Neural progenitor cell (in vitro differentiated cells): ENCODE measurements at places on chromosomes 16 and 17. TPM values are rescaled to one million over a fixed set of nuclear protein-coding genes. Genes with fewer than 3 reads are reported as not detected.
A peak's percentile ranks its signal among the peaks of the same experiment; 100 is the strongest.

Gene P2RX5
- total RNA-seq, result 0.68 TPM in 1 of 2 replicates, not detected in the other

Gene WFDC1
- total RNA-seq, result not detected in 2 replicates

Gene CHD9NB
- total RNA-seq, result 3.0 and 4.1 TPM in 2 replicates

Gene LPO
- not detected in 2 replicates for total RNA-seq

Gene CLEC19A
- 1.9 and 8.2 TPM in 2 replicates for total RNA-seq

Gene HS3ST2
- not detected in 2 replicates for total RNA-seq

Gene SLX4
- 7.7 and 13.0 TPM in 2 replicates for total RNA-seq

Gene ZG16B
- not detected in 2 replicates for total RNA-seq

Gene SEC14L1
- total RNA-seq, result 60.6 and 75.0 TPM in 2 replicates

GRCh38 chr17:16415031-16415924 is at the start of gene TRPV2:
Gene TRPV2, plus strand, starts transcription at chr17:16415571. Its CDS starts 2,098 bp downstream, at chr17:16417669.
- DNase-seq, result peak; percentile 45

DNA sequence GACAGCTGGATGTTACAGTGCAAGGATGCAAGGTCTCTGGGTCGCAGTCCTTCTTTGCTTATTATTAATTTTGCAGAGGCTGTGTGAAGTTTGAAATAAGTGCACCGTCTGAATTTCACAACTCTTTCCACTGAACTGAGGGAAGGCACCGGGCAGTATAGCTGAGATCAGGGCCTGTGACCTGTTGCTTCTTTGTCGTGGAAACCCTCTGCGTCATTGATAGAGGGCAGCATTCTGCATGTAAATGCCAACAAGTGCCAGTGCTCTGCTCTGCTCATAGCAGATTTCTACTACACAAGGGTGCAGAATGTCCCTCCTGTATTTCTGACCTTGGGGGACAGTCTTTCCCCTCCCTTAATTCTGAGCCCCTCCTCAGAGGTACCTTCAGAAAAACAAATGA is 26.0 kb downstream of the CD300LF start:
- DNase-seq, result no peak

DNA sequence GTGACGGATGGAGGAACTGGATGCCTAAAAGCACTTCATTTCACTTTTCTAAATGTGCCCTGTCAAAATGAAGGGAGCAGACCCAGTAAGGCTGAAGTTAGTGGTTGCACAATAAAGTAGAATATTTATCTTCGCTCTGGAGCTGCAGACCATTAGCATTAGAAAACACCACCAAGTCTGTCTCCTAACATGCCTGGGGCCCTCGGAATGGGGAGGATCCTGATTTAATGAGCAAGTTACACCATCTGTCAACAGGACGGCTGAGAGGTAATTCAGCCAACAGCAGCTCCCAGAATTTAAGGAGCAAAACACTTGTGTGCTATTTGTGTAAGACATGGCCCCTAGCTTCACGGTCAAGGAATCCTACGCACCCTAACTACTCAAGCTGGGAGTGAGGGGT is 22.3 kb downstream of the CA10 start:
- DNase-seq, result no peak

- no peak for DNase-seq
Observed at GRCh38 chr17:67109111-67109510, 64.8 kb downstream of the CACNG1 start.

DNA sequence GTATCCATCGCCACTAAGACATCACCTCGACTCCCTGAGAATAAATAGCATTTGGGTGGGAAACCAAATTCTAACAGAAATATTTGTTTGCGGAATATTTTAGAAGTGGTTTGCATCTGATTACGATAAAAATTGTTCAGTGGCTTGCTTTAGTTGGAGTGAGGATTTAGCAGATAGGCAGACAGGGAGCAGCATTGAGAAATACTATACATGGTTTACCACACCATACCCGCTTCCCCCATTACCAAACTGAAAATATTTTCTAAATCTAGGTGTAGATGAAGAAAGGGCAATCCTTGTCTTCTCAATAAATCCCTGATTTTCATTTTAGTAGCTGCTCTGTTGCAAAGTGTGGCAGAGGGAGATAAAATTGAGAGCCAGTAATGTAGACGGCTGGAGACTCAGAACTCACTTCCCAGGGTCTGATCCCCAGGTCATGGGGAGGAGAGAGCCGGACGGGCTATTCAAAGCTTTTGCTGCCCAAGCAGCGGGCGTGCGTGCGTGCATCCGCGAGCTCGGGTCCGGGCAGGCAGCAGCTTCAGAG is 808 bp upstream of the BAHCC1 start:
- DNase-seq, result peak; percentile 68

DNA sequence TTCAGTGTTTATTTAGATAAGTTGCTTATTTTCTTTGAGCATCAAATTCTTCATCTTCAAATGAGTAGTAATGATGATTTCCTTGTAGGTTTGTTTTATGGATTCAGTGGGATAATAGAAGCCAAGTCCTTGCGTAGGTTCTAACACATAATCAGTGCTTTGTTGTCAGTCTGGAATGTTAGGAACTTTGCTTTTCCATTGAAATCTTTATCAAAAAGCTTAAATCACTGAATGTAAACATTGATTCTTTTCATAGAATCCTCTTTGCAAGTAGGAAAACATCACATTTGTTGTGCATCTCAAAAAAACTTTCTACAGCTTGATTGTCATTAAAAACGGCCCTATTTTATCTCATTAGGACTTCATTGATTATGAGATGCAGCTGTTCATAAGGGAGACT is 490.3 kb upstream of the GOT2 start:
- no peak for DNase-seq

DNA sequence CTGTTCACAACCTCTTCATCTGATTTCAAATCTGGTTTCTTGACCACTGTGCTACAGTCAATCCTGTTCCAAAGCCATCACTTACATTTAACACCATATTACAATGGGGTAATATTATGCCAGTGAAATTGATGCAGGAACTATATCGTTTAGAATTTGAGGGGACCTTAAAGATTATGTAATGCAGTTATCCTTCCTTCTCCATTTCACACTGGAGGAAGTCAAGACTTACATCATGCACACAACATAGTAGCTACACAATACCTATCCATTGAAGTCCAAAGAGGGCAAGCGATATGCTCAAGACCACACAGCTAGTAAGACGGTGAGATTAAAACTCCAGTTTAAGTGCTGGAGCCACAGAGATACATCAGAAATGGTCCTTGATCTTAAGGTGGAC is 16.8 kb downstream of the NOG start:
- no peak for DNase-seq

- DNase-seq, result no peak
Observed at GRCh38 chr17:71926746-71927398, 193.9 kb upstream of the SOX9 start.

- no peak for DNase-seq
Observed at GRCh38 chr16:85514295-85514597, 98.9 kb upstream of the GSE1 start.

- no peak for DNase-seq
Observed at GRCh38 chr17:29358416-29358815, 31.7 kb upstream of the TAOK1 start.

GRCh38 chr16:71675380-71675779 is 49.1 kb downstream of the PHLPP2 start:
- no peak for DNase-seq

DNA sequence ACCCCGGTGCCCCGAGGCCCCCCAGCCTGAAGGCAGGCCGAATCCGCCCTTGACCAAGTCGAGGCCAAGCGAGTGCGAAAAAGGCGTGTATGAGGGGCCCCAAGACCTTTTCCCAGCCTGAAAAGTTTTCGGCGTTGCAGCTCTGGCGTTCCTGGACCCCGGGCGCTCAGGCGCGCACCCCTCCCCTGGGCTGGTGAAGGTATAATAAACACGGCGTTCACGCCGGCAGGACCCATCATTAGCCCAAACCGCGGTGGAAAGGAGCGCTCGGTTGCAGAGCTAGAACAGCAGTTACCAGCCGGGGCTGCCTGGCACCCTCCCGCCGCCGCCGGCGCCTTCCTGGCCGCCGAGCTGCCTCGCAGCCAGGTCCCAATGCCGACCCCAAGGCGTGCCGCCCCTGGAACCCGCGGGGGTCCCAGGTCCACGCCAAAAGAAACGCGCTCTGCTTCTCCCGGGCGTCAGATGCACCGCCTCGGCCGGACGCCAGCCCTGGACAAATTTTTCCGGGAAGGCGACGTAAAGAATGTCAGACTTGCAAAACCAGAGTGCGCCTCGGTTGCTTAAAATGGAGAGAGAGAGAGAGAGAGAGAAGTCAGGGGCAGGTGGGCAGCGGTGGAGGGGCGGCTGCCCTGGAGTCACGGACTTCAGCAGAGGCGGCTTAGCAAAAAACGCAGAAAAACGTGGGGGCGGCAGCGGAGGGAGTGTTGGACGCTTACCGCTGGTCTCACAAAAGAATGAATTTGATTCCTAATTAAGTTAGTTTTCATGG is 11.5 kb upstream of the FOXF1 start:
- peak; percentile 56 for DNase-seq

- DNase-seq, result no peak
Observed at GRCh38 chr17:11499881-11500280, 98.4 kb upstream of the DNAH9 start.

DNA sequence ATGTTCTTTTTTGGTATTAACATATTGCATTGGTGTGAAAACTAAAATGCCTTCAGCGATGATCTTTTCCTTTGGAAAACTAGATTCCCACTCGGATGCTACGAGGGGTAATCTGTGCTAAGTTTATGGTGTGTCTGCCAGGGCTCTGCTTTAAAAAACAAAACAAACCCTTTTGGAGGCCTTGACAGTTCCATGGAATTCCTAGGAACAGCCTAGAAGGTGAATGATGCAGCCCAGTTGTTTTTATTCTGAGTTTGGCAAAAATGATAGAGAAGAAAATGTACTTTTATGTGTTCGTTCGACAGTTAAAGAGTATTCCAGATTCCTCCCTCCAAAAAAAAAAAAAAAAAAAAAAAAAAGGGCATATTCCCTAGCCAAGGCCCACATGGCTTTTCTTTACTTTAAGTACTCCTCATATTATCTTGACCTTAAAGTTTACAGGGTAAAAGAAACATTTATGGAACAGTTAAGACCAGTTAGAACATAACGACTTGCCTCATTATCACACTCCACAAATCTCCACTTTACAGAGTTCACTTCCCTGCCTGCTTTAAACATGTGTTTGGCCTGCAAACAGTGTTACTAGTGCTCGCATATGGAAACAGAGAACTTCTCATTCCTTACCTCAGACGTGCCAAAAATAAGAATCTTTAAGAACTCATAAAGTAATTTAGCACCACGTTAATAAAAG is 159.1 kb downstream of the WWOX start:
- DNase-seq, result no peak

DNA sequence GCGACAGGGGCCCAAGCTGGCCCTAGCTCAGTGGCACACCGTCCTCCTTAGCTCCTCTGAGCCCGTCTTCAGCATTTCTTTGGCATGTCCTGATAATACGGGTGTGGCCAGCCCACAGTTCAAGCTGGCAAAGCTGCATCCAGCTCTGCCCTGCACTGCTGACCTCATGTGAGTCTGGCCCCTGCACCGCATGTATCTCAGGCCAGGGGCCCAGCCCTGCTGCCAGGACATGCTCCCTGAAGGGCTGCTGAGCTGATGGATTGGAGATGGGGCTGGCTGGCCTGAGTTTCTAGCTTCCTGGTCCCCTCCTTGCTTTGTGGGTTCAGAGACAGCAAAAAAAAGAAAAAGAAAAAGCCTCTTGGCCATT is 2.4 kb downstream of the DOC2B start:
- DNase-seq, result no peak

- no peak for DNase-seq
Observed at GRCh38 chr17:62745806-62746205, 62.3 kb downstream of the MARCHF10 start.

- DNase-seq, result no peak
Observed at GRCh38 chr17:37750292-37750691, 5.4 kb upstream of the HNF1B start.

GRCh38 chr16:85571563-85571812 is 41.6 kb upstream of the GSE1 start:
- DNase-seq, result no peak

DNA sequence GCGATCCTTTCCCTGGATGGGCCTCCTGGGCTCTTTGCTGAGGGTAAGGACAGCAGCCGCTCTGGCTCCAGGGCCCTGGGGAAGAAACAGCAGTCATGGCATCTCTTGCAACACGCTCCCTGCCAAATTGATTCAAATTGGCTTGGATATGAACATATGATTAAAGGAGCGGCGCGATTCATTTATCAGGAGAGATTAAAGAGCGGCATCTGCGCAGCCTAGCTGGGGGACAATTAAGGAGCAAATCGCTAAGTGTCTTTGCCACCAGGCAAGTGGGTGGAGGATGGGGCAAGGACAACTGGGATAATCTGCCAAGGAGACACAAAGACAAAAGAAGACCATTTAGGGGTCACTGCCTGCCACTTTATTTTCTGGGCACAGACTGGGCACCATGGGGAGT is 27.8 kb downstream of the PIPOX start:
- DNase-seq, result no peak

DNA sequence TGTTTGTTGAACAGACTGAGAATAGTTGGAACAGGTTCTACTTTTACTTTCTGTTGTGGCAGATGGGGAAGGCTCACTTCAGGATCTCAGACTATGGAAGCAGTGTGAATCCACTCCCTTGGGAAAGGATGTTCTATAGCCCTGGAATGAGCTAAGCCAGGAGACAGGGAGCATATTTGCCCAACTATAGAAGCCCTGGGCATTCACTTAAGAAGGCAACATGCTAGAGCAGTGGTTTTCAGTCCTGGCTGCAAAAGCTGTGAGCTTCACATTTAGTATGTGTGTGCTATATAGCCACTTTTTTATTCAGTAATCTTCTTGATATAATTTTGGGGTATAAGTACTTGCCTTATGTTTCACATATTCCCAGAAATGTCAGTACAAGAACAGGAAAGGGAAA is 1.2 kb upstream of the KRT32 start:
- DNase-seq, result no peak

- no peak for DNase-seq
Observed at GRCh38 chr16:8861563-8862308, 7.1 kb downstream of the CARHSP1 start.

DNA sequence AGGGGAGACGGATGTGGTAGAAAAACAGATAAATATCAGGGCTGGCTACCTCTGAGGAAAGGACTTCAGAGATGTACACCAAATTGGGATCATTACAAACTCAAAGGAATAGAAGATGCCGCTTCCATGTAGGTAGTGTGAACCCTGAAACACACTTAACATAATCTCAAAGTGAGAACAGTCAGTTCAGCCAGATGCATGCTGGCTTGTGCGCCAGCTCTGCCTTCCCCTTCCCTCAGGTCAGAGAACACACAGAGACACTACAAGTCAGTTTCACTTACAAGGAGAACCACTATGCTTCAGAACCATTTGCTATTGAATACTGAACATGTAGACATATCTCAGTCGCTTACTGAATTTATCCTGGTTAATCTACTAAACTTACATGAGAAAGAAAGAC is 176.0 kb upstream of the AXIN2 start:
- no peak for DNase-seq

DNA sequence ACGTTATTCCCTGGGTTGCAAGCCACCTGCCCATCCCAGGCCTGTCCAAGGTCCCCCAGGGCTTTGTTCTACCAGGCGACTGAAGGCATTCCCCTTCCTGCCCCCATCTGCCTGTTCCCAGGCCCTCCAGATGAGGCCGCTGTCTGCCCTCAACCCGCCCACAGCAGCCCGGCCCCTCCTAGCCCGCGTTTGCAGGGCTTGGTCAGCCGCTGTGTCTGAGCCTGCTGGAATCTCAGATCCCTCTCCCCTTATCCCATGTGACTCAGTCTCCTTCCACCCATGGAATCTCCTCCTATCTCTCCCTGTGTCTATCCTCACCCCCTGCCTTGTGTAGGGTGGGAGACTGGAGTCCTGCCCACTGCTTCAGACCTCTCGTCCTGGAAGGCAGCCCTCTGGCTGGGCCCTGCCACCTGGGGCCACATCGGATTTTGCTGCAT is 186.0 kb upstream of the TNRC6C start:
- DNase-seq, result peak; percentile 89
